NCI-H1694 (cell line): ENCODE measurements at places on chromosomes 7 and 10.

DNA sequence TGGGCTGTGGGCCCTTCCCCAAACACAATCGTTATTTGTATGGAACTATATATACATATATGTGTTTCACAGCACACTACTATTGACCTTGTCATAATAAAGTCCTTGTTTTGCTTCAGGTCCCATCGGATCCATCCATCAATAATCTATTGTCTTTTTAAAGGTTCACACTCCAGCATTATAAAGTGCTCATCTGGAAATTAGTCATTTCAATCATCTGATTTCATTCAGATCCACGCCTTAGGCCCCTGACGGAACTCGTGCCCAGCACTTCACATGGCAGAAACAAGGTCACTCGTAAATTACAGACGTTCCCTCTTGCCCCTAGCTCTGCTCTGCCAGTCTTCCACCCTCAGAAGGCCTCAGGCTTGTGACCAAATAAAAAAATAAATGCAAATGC is 133.1 kb upstream of the PPP2R2D start:
- DNase-seq = no peak

DNA sequence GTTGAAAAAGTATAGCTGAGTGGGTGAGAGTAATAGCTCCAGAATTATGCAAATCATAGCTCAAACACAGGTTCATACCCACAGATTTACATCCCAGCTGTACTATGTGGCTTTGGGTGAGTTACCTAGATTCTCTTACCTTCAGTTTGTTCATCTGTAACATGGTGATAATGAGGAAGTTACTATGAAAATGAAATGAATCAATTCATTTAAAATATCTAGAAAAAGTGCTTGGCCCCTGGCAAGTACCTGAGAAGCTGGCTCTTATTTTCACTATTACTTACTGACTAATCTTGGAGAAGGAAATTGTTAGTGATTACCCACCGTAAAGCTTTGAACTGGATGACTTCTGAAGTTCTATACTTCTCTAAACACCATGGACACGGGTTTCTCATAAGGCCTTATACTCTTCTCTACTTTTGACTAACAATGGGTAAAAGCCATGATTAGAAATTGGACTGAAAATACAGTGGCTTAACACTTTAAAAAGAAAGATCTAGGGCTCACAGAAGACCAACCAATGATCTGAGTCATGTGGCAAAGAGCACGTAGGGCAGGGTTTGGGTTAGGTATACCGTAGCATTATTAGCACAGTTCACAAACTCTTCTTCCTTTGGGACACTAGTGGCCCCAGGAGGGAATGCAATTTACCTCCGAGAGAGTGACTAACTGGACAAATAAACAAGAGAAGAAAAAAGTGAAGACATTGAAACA is 149.2 kb downstream of the PLPP4 start:
- DNase-seq = no peak

DNA sequence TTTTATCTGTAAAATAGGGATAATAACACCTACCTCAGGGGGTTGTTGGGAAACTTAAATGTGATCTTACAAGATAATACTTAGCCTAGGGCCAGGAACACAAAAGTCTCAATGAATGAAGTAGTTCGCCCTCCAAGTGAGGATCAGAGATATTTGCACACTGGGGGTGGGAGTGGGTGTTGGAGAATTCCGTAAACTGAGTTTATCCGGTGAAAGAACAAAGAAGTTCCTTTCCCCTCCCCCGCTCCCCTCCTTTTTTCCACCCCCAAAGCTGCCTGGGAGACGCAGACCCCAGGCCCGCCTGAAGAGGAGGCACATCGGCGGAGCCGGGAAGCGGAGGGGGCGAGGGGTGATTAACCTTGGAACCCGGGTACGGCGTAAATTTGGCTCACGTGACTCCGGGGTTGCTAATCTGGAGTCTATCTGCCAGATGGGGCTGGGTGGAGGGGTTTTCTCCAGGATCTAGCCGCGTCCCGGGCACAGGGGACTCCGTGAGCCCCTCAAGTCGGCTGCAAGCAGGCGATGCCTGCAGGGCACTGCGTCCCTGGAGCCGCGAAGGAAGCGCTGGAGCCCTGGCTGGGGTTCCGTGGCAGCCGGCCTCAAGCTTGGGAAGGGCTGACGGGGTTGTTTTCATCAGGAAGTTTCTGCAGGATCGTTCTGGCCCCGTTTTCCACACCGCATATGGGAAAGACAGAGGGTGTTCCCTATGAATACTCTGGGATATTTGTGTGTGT is 1.4 kb upstream of the PODXL start:
- no peak for DNase-seq

DNA sequence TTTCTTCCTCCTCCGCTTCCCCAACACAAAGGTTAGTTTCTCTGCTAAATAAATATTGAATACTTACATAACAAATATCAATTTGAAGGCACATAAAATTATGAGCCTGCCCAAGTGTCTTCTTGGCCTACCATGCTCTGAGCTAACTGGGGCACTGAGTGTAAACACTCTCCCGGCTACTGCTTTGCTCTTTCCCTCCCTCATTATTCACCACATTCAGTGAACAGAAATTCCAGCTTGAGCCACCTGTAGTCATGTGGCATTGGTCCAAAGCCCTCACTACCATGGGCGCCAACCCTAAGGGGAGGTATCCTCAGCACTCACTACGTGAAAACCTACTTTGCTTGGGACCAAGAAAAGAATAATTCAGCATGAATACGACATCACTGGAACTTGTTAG is 409.0 kb downstream of the KCNMA1 start:
- DNase-seq = no peak

GRCh38 chr10:64636461-64636860 is 1115.3 kb downstream of the REEP3 start:
- no peak for DNase-seq

DNA sequence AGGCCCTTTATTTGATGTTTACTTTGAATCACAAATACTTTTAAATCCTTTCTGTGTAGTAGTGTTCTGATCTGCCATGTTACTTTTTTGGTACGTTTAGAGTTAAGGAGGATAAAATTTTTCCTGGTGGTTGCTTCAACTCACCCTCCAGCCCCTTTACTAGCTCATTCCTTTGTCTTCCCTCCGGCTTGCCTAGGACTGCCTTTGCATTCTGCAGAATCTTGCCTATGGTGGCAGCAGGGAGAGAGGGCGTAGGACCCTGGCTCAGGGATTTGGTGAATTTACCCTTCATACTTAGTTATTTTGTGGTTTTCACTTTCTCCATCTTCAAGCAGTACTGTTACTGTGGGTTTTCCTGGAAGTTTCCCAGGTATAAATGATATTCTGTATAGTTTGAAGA is 833.5 kb downstream of the XPNPEP1 start:
- DNase-seq = no peak

GRCh38 chr10:11192304-11193000 is 174.8 kb downstream of the CELF2 start:
- no peak for DNase-seq

DNA sequence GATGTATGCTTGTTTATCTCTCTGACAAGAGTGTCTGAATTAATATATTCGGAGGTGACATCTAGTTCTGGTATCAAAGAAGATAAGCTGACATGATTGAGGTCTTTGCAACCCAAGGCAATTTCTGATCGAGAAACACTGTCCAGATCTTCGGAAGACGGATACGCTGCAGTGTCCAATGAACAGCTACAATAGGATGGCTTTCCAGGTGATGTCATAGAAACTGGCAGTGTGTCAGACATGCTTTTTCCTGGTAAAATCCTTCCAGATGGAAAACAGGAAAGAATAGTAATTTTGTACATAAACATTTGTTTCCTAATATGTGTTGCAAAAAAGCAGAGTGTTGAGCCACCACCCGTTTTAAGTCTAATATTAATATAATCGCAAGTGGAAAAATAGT is 33.4 kb downstream of the VWDE start:
- DNase-seq = no peak

GRCh38 chr7:191105-191980 is 1.0 kb upstream of the FAM20C start:
- DNase-seq = peak; percentile 50

GRCh38 chr7:29139191-29139590 is 7.1 kb downstream of the CPVL start:
- no peak for DNase-seq
